Stimulated activated CD4-positive, alpha-beta T cell treated with anti-CD3 and anti-CD28 coated beads, Interleukin-2, amount 100 ng/mL, for 4 hours (primary cell): ENCODE measurements at places on chromosomes 7 and 10.

DNA sequence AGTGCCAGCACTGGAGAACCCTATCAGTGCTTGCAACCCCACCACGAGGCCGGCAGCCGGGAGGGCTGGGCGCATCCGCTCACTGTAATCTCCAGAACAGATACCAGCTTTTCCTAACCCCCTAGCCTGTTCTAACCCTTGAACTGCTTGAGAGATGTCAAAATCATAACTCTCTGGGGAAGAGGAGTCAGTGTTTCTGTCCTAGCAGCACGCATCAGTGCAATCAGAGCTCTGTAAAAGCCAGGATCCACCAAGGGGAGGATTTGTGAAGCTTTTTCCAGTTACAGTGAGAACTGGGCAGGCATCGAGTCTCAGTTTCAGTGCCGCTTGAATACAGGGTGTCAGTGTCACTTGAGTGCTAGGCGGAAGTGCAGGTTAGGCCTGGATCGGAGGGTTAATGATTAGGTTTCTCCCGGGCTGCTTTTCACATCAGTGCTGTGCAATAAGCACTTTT, 104.5 kb upstream of the INSYN2A start:
- no peak for DNase-seq

- DNase-seq: no peak
These were observed 7.5 kb upstream of the TECTB start for GRCh38 chr10:112275512-112276245.

GRCh38 chr10:8054494-8055407, at the start of gene GATA3:
Gene GATA3, plus strand, starts transcription at chr10:8054688. Its CDS starts 968 bp downstream, at chr10:8055656.
- DNase-seq: peak; percentile 65

DNA sequence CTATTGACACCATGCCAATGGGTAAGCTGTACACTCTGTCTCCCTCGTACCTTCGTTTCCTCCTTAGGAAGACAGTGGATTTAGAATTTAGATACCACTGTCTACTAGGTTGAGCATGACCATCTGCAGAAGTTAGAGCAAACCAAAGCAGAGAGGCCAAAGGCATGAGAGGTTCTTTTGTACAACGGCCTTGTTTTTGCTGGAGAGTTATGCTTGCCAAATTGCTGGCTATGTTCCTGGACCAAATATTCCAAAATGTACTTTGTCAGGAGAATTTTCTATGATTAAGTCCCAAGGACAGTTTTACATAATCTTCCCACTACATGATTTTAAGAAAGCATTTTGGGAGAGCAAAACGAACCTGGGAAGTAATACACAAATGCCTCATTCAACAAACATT, 47.9 kb upstream of the PLCE1 start:
- no peak for DNase-seq

GRCh38 chr7:91750091-91750490, 130.4 kb downstream of the MTERF1 start:
- DNase-seq: no peak

- no peak for DNase-seq
These were observed 242.9 kb downstream of the ABCA13 start for GRCh38 chr7:48414011-48414732.

DNA sequence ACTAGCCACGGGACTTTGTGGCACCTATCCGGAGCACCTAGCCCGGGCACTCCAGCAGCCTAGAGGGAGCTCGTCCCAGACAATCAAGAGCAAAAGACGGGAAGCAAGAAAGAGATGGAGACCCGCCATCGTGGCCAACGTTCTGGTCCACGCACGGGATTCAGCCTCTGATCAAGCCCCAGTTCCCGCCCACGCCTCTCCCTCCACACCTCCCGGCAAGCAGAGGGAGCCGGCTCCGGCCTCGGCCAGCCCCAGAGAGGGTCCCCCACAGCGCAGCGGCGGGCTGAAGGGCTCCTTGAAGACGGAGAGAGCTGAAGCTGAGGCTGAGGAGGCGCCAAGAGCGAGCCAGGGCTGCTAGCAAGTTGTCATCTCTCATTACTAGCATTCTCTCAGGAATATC, 992 bp upstream of the SLC39A12 start:
- no peak for DNase-seq

- no peak for DNase-seq
These were observed 46.9 kb downstream of the GPAM start for GRCh38 chr10:112136486-112137153.

DNA sequence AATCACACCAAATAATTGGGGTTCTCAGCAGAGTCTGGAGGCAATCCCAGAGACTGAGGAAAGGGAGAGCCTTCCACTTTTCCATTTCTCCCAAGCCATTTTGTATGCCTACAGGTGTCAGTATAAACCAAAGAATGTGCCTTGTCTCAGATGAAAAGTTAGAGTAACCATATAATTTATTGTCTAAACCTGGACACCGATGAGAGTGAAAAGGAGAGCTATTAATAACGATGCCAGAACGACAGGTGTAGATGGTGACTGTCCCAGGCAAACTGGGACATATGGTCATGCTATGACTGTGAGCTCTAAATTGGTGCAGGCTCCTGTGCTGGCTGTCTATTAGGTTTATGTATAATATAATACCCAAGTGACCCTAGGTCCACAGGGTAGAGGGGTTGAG, 219.6 kb downstream of the ARHGAP12 start:
- DNase-seq: no peak

- no peak for DNase-seq
These were observed 368.8 kb upstream of the ZMIZ1 start for GRCh38 chr10:78699971-78700370.

- DNase-seq: no peak
These were observed 15.4 kb upstream of the VDAC2 start for GRCh38 chr10:75195035-75195763.
